ENCODE measurements at places on chromosomes 13 and 19.

DNA sequence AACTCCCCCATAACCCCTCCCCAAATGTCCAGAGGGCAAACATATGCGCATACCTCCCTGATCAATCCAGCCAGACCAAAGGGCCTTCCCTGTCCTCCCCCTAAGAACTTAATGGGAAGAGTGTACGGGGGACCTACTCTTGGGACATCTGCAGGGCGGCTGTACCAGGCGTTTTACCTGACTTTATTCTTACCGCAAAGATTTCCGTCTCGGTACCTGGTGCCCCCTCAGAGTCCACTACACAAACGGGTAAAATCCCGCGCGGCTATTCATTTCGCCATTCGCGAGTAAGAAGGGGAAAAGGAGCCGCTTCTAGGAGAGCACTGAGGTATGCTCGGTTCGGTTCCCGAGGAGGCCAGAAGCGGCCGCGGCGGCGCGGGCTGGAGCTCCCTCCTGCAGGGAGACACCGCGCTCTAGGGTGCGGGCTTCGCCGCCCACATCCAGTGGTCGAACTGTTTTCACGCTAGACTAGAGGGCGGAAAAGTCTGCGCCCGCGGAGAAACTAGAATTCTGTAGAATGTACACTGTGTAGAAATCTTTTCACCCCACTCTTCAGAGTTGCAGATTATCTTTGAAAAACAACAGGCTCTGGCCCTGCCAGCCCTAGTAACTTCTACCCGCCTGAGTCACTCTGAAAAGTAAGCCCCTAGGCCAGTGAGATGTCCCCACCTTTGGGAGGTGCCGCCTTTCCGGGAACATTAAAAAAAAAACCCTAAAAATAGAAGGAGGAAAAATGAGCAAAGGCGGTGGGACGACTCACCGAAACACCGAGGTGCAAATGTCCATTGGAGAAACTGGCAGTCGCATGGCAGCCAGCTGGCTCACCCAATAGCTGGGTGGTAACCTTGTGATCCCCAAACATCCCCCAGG, 3.8 kb upstream of the TSHZ3 start:
- DNase-seq: no peak

DNA sequence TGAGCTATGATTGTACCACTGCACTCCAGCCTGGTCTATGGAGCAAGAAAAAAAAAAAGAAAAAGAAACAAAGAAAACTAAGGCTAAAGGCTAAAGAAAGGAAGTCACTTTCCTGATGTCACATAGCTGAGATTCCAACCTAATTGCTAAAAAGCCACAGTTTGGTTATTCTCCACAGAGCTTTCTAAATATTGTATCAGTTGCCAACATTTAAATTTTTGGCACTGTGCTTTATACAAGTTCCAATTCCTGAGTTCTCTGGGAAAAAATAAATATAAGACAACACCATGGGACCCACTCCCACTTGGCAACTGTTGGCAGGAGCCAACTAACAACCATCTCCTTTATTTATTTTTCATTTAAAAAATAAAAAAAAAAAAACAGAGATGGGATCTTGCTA, 11.2 kb upstream of the LYPD3 start:
- no peak for DNase-seq

GRCh38 chr13:70311191-70311590, 202.9 kb upstream of the KLHL1 start:
- no peak for DNase-seq

GRCh38 chr19:17025991-17026658, 485 bp downstream of the CPAMD8 start:
- DNase-seq: no peak

- DNase-seq: no peak
These were observed 275.6 kb downstream of the DACH1 start for GRCh38 chr13:71591374-71591773.

- DNase-seq: no peak
These were observed 51.3 kb upstream of the CYSLTR2 start for GRCh38 chr13:48602296-48603016.

DNA sequence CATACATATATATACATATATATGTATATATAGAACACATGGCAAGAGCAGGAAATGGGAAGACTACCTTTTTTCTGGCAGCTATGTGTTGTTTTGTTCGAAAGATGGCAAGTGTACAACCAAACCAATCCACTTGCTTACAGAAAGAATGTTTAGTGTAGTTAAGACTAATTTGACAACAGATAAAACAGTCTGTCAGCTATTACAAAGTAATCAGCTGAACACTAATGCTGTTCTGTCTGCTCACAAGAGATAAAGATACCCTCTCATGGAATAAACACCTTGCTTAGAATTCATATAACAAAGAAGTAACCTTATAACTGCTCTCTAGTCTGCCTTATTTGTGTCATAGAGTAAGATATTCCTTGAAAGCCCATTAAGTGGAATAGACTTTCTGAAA, 858 bp upstream of the KCNRG start:
- DNase-seq: no peak

DNA sequence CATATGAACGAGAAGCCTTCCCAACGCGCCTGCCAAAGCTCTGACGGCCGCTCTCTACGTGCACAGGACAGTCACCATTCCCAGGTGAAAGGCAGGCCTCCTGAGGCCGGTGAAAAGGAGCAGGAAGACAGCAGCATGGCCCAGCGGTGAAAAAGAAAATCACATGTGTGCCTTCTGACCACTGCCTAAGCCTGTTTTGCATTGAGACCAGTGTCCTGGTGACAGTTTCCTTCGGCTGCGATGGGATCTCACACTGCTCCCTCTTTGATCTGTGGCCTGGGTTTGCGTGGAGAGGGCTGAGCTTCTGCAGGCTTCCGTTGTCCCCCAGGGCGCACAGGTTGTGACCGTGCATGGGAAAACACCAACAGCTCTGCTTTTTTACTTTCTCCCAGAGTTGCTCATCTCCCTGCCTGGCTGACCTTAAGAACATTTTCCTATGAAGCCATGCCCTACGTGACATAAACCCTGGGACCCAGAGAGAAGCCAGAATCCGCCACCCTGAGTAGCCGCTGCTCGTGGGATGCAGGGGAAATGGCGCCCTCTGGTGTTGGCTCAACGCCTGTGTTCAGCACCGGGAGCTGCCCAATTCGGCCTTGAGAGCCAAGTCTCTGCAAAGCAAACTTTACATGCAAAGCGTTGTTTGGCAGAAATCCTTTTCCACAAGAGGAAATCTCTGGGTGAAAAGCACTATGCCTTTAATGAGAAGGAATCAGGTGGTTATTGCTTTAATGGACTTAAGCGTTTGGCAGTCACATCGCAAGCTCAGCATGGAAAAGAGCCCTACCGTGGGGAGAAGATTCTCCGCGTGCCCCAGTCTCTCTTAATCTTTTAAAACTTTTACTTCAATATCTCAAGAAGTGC, 112.2 kb upstream of the GPR12 start:
- peak; percentile 81 for DNase-seq

GRCh38 chr19:335072-335471, 9.5 kb downstream of the MIER2 start:
- no peak for DNase-seq

GRCh38 chr19:31127134-31127967, 221.9 kb downstream of the TSHZ3 start:
- no peak for DNase-seq

DNA sequence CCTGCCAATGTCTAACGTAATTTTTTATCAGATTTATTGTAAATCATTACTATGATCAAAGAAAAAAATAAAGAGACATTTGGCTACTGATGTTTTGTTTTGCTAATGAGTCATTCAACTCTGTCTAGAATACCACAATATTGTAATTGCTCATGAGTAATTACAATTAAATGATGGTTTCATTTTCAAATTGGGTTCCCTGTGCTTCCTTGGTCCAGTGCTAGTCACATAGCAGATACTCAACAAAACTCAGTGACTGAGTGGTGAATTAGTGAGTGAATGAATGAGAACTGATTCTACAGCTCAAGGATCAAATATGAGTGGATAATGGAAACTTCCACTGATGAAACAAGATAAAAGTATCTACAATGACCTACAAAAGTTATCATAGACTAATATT, 304.7 kb downstream of the POU4F1 start:
- DNase-seq: no peak

- DNase-seq: peak; percentile 96
These were observed 203.8 kb upstream of the SLITRK6 start for GRCh38 chr13:86003029-86003428.

GRCh38 chr13:77434289-77434688, 101.2 kb upstream of the SCEL start:
- DNase-seq: no peak

- DNase-seq: no peak
These were observed 7.6 kb upstream of the ACSBG2 start for GRCh38 chr19:6127716-6128335.

- peak; percentile 54 for DNase-seq
These were observed 20.3 kb downstream of the ALOX5AP start for GRCh38 chr13:30755678-30756077.

DNA sequence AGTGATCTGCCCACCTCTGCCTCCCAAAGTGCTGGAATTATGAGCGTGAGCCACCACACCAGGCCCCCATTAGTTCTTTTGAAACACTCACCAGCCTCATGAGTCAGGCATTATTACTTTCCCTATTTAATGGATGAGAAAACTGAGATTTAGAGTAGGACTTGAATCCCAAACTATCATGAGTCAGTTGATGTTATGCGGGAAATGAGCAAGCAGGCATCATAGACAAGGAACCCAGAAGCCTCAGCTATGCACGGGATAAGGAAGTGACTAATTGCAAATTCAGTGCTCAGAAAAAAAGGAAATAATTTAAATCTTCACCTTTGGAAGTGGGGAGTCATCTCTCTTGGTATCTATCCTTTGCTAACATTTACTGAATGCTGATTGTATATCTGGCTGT, 217.5 kb downstream of the ABCC4 start:
- DNase-seq: no peak

- peak; percentile 19 for DNase-seq
These were observed 14.1 kb downstream of the SHANK1 start for GRCh38 chr19:50705422-50706019.

GRCh38 chr19:48147597-48148175, 22.5 kb downstream of the LIG1 start:
- no peak for DNase-seq

DNA sequence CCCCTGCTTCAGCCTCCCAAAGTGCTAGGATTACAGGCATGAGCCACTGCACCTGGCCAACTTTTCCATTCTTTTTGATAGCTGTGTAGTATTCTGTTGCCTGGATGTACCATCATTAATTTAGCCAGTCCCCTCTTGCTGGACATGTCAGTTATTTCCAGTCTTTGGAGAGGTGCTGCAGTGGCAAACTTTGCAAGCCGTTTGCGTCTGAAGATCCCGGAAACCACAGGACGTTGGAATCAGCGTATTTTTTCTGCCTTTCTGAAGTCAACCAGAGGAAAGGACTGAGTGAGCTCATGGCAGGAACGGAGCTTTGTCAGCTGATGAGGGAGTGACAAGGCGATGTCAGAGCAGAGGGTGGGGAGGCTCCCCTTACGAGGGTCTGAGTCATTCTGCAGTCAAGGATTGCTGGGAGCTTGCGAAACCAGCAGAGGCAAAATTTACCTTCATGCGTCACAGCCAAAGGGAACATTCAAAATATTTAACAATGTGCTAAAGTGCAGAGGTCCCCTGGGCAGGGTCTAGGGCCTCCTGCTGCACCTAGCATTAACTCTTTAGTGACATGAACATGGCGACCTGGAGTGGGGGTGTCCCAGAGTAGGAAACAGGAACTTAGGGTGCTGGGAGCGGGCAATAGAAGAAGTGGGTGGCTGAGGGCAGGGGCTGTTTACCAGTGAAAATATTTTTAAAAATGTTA, 5.6 kb downstream of the C5AR1 start:
- DNase-seq: no peak

DNA sequence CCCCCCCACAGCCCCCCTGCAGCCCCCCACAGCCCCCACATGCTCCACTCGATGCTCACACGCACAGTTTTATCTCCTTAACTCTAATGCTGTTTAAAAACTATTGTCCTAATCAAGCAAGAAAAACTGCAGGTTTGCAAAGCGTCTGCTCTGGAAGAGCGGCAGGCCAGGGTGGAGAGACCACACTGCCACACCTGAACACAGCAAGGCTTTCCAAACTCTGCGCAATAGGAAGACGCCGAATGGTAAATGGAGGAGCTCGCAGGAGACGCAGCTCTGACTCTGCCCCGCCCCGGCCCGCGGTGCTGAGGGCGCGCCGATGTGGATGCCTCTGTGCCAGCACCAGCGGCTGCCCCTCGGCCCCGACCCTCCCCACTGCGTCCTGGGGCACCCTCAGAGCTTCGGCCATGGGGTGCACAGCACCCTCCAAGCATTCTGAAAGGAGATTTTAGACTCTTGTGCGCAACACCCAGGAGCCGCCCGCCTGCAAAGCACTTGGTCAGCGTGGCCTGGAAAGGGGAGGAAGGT, 32.4 kb downstream of the RASA3 start:
- DNase-seq: no peak

- DNase-seq: peak; percentile 15
These were observed 1459.5 kb upstream of the PCDH20 start for GRCh38 chr13:62875118-62875640.

GRCh38 chr19:47652285-47652684, 43.4 kb downstream of the BICRA start:
- DNase-seq: no peak

GRCh38 chr13:60261432-60262351, 98.0 kb upstream of the DIAPH3 start:
- DNase-seq: peak; percentile 96

DNA sequence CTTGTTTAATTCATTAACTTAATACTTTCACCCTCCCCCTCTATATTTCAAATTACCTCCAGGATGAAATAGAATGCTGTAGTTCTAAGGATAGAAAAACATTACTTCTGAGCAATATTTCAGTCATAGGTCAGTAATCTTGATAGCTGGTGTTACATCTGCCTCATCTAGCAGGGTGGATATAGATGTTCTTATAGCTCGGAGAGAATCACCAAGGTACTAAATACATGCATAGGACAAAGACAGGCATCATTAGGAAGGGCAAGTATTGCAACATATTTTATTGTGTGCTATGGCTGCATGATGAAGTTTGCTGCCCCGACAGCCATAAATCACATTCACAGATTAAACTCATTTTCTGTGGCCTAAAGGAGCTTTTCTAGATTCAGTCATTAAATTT, 601.0 kb downstream of the FGF9 start:
- DNase-seq: no peak

GRCh38 chr19:45059258-45059965, 16.9 kb downstream of the ZNF296 start:
- DNase-seq: peak; percentile 41

- no peak for DNase-seq
These were observed 7.6 kb downstream of the SIRT2 start for GRCh38 chr19:38891771-38892170.
